ENCODE measurements at places on chromosomes 7 and 10.

- no peak for DNase-seq
These were observed 33.6 kb upstream of the AGR3 start for GRCh38 chr7:16915405-16915804.

GRCh38 chr10:92722349-92722748 lies 32.6 kb downstream of the HHEX start:
- no peak for DNase-seq

- DNase-seq = no peak
These were observed 504.1 kb upstream of the ANKRD30A start for GRCh38 chr10:36621346-36621745.

DNA sequence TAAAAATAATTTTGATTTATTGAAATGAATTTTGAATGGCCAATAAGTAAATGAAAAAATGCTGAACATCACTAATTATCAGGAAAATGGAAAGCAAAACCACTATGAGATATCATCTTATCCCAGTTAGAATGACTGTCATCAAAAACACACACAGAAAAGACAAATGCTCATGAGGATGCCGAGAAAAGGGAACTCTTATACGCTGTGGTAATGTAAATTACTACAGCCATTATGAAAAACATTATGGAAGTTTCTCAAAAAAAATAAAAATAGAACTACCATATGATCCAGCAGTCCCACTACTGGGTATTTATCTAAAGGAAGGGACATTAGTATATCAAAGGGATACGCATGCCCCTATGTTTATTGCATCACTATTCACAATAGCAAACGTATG lies 15.8 kb downstream of the SCIN start:
- no peak for DNase-seq

- DNase-seq = no peak
These were observed 278.3 kb downstream of the KCNMA1 start for GRCh38 chr10:77359287-77359691.

GRCh38 chr7:7535691-7536090 lies at the start of gene COL28A1:
Gene COL28A1, minus strand, starts transcription at chr7:7535873. Its CDS starts 2,998 bp downstream, at chr7:7532875.
- no peak for DNase-seq

GRCh38 chr7:24587853-24588252 lies 14.6 kb downstream of the PALS2 start:
- DNase-seq = peak; percentile 39

DNA sequence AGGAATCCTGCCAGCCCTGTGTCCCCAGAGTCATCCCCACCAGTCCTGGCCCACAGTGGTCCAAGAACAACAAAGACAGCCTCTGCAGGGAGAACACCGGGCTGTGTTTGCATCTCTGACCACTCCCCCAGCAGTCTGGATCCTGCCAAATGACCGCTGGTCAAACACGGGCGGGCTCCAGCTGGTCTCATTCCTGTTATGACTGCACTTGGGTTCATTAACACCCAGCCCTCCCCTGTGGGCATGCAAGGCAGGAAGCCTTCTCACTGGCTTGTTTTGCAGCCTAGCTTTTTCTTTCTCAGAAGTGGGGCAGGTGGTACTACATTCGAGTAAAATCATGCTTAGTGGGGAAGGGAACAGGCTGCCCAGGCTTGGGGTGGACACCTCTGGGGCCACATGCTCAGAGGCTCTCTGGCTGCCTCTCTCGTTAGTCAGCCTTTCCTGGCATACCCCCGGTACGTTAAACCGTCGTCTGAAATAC lies 190.0 kb downstream of the PLXNA4 start:
- DNase-seq = no peak

DNA sequence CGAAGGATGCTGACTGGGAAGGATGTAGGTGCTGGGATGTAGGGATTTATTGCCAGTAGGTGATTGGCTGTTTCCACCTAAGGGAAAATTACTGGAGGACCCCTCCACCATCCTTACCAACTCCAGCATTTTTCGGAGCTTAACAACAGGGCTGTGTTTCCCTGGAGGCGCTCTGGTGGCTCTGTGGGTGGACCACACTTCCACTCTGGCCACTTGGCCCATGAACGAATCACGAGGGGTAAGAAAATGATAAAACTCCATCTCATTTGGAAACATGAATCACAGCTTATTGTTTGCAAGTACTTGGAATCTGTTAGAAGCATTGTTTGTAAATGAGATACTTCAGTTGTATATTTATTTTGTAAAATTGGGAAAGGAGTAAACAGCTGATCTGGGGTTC lies 3.0 kb downstream of the DOCK1 start:
- no peak for DNase-seq

DNA sequence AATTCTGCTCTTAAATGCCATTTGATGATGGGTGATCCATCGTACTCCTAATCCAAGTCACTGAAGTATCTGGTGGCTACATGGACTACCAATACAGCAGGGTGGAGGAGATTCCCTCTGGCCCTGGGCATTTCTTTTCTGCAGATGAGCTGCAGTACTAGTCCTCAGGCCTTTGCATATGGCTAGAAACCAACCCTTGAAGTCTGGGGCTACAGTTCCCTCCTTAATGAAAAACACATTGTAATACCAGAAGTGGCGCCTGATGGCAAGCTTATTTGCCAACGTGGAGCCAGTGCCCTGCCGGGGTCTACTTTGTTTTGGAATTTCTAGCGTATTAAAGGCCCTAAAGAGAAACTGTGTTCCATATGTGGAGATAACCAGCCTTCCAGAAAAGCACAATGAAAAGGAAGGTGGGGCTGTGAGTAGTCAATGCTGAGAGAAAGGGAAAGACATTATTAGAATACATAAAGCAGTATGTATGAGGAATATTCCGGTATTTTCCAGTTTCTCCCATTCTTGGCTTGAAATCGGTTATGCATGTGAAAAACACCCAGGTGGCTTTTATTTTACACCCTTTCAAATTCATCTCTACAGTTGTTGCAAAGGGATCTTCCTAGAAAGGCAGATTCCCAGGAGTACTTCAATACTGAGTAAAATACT lies 368.8 kb downstream of the PRPF18 start:
- DNase-seq = no peak

GRCh38 chr7:36887233-36887632 lies 162.9 kb upstream of the AOAH start:
- DNase-seq = no peak

DNA sequence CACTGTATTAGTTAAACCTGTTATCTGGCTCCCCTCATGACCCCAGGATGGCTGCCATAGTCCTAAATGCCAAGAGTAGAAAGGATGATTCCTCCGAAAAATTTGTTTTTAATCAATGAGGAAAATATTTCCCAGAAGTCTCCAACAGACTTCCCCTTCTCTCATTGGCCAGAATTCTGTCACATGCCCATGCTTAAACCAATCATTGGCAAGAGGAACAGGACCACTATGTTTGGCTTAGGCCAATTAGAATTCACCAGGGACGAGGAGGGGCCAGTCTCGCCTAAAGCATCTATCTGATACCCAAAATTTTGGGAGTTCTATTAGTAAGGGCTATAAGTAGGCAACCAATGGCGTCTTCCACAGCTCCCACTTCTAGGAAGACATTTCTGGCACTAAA lies 71.2 kb upstream of the IL6 start:
- no peak for DNase-seq

- no peak for DNase-seq
These were observed 31.1 kb upstream of the LYZL1 start for GRCh38 chr10:29257784-29258135.

DNA sequence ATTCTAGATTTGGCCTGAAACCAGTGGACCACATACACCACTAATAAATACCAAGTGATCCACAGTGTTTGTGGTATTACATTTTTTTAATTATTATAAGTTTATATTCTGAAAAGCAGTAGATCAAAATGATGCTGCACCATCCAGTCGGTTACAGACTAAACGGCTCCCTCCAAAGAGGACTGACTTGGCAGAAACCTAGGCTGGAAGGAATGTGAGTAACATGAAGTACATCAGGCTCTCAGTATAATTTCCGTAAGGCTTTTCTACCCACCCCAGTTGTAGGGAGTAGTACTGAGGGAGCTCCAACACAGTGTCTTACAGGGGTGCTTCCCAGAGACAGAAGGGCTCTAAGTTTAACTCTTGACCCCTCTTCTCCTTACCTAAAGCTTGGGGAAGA lies 119.5 kb downstream of the TRRAP start:
- no peak for DNase-seq

DNA sequence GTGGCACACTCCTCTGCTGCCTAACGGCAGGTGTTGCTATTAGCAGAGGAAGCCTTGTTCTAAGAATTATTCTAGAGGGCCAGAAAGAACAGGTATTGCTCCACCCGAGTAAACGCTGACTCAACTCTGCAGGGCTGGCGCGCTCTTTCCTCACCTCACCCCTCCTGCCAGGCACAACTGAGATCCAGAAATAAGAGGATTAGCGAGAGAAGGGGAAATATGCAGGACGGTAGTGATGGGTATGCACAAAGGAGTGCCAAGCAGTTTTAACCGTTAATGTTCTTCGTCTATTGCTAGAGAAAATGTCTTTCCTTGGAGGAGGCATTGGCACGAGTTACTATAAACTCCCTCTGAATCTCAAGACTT lies 369 bp upstream of the SCIN start:
- no peak for DNase-seq

GRCh38 chr10:3178042-3178441 lies 5.5 kb upstream of the PITRM1 start:
- DNase-seq = no peak

DNA sequence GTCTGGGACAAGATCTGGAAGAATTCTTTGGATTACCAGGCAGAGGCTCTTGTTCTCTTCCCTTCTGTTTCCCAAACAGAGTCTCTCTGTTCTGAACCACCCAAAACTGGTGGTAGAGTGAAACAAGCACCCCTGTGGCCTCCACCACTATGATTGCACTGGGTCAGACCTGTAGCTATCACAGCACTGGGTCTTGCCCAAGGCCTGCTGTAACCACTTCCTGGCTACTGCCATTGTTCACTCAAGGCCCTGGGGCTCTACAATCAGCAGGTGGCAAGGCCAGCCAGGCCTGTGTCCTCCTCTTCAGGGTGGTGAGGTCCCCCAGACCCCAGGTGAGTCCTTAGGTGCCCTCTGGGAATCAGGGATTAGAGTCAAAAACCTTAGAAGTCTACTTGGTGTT lies 4.1 kb upstream of the LRRC17 start:
- no peak for DNase-seq

- no peak for DNase-seq
These were observed 142.7 kb downstream of the KCNMA1 start for GRCh38 chr10:77494756-77495541.

DNA sequence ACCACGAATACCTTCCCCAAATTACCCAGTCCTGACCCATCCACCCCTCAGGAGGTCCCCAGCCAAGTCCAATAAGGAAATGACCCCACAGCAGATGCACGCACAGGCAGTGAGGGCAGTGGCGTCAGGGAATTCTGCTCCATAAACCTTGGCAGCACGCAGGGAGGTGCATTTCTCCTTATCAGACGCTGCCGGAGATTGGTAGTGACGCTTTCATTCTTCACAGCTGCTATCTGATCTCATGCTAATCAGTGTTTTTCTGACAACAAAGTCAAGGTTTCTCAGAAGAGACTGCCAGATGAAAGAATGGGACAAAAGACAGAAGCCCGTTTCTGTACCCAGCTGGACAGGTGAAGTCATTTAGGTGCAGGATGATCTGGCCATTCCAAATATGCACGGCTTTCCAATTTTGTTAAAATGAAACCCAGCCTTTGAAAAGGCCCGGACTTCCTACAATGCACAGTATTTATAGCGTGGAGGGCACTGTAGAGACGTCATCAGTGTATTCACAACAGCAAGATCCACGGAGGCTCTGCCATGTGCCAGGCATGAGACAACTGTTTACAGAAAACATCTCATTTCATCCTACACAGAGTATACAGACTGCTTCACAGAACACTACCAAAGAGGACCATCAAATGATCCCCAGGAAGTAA lies 35.3 kb downstream of the DIP2C start:
- DNase-seq = no peak

DNA sequence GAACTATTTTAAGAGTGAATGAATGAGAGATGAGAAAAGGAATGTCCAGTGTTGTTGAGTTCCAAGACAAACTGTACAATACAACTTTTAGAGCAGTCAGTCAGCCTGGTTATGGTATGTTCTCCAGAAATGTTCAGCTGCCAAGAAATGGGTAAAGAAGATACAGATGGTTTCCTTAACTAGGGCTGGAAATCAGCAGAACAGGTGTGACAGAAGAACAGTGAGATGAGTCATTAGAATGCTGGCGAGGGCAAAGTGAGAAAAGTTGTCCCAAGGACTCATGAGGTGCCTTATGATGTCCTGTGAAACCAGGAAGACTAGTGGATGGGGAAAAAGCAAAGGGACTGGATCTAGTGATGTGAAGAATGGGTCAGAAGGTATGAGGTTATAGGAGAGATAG lies 20.8 kb upstream of the SEPTIN7 start:
- DNase-seq = no peak

GRCh38 chr7:119748251-119748860 lies 524.6 kb upstream of the KCND2 start:
- no peak for DNase-seq

DNA sequence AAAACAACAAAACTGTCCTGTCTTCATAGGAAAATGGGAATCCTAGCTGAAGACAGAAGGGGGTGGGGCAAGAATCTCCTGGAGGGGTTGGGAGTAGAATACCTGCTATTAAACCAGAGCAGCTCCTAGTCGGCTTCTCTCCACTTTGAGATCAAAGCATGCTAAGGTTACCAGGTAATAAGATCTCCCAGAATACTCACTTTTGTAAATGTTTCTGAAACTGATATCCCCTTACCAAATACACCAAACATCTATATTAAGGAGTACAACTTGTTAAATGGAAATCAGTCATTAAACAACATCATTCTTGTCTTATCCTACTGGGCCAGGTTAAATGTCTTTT lies 29.5 kb upstream of the DAGLB start:
- DNase-seq = no peak

- DNase-seq = no peak
These were observed 101.6 kb downstream of the HECTD2 start for GRCh38 chr10:91511549-91512330.

DNA sequence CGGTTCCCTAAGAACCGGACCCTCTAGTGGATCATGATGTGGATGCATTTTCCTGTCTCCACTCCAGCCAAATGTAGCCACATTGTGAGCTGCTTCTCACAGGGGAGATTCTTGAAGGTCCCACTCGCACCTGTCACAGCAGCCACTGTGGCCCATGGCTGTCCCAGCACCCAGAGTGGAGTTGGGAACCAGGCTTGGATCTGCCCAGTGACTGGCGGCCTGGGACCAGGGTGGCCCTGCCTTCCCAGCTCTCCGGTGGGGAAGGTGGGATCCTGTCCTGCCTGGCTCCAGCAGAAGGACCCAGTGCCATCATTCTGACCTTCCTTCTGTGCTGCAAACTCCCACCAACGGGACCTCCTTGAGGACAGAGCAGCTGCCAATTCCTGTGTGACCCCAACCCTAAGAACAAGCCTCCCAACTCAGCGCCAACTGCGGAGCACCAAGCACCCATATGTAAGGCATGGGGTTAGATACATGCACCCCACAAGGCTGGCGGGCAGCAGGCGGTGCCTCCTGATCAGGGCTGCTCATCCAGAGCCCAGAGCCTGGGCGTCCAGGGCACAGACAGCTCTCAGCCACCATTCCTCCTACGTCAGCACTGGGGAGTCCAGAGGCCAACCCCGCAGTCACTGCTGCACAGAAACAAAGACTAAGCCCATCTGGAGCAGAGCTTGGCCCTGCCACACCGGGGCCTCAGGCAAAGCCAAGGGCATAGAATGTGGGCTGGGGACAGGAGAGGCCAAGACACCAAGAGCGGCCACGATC lies 28.8 kb downstream of the EBF3 start:
- no peak for DNase-seq

GRCh38 chr7:20786779-20787659 lies at the start of gene SP8:
Gene SP8, minus strand, starts transcription at chr7:20786886. Its CDS starts 88 bp downstream, at chr7:20786798.
- DNase-seq = peak; percentile 29

All from stimulated activated naive CD8-positive, alpha-beta T cell treated with anti-CD3 and anti-CD28 coated beads, Interleukin-15, amount 100 ng/mL, for 72 hours (primary cell).